Kidney tubule cell (primary cell): ENCODE measurements at places on chromosomes 12 and 14.

GRCh38 chr14:88201851-88202250 is 121.2 kb downstream of the KCNK10 start:
- no peak for DNase-seq

- no peak for DNase-seq
Observed at GRCh38 chr14:96281486-96281885, 25.5 kb downstream of the BDKRB1 start.

- DNase-seq, result no peak
Observed at GRCh38 chr12:58233886-58234285, 292.5 kb downstream of the ATP23 start.

GRCh38 chr12:38666425-38666824 is 239.0 kb downstream of the CPNE8 start:
- DNase-seq, result no peak

- DNase-seq, result no peak
Observed at GRCh38 chr12:63965936-63966605, 121.6 kb downstream of the SRGAP1 start.

GRCh38 chr14:68663385-68664076 is 129.3 kb downstream of the ZFP36L1 start:
- DNase-seq, result no peak

DNA sequence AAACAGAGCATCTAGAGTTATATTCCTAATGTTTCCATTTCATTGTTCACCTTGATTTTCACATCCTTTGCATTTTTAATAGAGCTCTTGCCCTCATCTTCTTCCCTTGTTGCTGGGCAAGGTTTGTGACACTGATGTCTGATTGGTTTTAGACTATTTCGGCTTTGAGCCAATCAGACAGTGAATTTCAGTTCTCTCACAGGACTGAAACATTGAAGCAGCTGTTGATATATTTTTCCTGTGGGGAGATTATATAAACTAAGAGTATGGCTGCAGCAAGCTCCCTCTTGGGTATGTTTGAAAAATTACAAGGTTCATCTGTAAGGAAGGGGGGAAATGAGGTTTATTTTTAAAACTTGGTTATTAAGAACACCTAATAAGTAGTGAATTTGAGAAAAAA is 51.2 kb downstream of the ATF7IP start:
- DNase-seq, result peak; percentile 53

DNA sequence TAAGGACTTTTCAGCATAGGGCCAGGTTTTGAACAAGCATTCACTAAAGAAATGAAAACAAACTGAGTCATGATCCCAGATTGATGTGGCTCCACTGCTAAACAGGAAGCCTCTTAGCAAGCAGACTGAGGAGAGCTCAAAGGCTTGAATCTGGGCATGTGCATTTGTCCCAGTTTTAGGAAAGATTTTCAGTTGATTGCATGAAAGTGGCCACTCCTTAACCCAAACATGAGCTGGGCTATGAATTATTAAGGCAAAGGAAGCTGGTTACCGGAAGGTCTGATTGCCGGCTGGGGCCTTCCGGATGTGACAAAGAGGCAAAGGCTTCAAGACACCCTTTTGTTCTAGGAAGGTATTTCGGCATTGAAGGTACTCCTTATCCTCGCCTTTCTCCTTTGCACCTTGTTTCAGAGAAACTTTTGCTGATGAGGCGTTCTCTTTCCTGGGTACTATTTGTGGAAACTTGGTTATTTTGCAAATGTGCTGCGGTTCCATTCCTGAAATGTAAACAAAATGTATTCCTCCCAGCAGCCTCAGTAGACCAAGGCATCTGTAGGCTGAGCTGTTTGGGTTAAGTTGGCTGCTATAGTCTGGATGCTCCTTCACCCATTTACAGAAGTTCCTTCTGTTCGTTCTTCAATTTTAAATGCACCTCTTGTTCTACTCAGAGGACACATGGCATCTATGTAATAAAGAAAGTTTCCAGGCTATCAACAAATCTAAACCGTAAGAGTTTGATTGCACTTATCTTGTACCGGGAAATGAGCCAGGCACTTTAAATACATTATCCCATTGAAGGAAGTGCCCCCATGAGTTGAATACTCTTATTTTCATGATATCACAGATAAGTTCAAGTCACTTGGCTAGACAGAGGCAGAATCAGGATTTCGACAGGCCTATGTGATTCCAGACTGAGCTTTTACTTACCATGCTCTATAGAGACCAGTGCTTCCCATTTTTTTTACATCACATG is 115.6 kb upstream of the METAP2 start:
- no peak for DNase-seq

GRCh38 chr14:95903616-95904107 is 27.0 kb downstream of the TUNAR start:
- no peak for DNase-seq

DNA sequence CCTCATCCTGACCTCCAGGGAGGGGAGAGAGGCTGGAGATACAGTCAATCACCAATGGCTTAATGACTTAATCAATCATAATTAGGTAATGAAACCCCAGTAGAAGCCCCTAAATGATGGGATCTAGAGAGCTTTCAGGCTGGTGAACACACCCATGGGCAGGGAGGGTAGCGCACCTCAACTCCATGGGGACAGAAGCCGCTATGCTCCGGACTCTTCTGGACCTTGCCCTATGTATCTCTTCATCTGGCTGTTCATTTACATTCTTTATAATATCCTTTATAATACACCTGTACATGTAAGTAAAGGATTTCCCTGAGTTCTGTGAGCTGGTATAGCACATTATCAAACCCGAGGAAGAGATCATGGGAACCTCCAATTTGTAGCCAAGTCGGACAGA is 205.9 kb downstream of the STXBP6 start:
- no peak for DNase-seq

DNA sequence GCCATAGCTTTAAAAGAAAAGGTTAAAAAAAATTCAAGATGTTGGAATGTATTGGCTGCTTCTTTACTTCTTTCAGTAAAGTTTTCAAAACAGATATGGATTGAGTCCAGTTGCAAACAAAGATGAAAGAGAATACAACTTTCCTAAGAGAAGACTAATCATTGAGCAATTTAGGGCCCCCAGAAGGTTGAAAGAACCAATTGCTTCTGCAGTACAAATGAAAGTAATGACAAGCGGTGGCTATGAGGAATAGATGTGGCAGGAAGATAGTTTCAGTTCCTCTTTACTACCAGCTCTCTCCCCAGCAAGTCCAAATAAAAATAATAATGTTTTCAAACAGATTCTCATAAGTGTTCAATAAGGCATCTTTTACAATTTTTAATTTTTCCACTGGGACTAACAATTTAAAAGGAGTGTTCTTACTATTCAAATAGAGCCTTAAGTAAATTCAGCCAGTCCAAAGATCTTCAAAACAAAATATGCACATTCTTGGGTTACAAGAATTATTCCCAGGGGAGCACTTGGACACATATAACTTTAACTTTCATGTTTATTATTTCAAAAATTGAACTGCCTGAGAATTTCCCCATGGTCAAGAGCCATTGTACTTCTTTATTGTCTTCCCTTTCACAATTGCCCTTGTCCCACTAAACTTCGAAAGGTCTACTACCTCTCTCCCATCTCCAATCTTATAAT is 62.3 kb upstream of the PPP1R12A start:
- no peak for DNase-seq

DNA sequence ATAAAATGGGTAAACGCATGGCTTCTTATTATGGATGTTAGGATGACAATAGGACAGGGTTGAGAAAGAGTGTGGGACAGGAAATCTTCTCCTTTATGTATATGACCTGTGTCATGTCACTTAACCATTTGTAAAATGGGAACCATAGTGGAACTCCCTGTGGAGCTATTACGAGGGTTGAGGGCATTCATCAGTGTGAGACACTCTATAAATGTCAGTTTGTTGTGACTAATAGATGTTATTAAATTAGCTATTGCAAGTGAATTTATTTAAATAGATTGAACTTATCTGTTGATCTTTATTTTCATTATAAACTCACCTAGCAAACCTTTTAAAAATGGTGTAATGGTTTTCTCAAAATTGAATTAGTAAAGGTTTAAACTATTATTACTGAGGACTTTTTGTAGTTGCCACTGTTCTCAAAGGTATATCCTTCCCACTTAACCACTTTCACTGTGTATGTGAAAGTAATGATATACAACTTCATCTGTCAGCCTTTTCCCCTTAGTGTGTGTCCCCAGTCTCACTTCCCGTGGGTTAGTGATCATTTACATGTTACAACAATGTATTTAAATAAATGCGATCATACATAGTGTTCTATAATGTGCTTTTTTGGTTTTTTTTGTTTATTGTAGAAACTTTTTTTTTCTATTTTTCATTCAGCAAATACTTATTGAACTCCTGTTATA is 17.1 kb downstream of the HELB start:
- no peak for DNase-seq

GRCh38 chr12:9381619-9382018 is 173.4 kb upstream of the PZP start:
- no peak for DNase-seq

DNA sequence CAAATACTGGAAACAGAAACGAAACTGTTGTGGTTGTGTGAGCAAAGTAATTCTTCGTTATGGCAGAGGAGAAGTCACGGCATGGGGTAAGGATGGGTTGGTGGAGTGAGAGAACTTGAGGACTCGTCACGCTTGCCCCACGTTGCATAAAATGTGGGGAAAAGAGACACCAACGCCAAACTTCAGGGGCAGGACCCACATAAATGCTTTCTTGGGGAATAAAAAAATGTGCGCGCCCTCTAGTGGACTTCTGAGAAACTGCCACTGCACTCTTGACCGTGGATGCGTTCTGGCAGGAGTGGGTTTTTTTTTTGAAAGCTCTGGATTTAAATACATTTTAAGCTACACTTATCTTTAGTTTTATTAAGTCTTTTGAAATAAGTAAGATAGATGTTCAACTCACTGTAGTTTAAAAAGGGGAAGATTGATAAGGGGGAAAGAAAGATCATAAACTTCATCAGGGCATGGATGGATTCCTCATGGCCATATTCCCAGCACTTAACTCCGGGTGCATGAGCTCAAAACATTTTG is 4.1 kb upstream of the IGF1 start:
- peak; percentile 54 for DNase-seq

DNA sequence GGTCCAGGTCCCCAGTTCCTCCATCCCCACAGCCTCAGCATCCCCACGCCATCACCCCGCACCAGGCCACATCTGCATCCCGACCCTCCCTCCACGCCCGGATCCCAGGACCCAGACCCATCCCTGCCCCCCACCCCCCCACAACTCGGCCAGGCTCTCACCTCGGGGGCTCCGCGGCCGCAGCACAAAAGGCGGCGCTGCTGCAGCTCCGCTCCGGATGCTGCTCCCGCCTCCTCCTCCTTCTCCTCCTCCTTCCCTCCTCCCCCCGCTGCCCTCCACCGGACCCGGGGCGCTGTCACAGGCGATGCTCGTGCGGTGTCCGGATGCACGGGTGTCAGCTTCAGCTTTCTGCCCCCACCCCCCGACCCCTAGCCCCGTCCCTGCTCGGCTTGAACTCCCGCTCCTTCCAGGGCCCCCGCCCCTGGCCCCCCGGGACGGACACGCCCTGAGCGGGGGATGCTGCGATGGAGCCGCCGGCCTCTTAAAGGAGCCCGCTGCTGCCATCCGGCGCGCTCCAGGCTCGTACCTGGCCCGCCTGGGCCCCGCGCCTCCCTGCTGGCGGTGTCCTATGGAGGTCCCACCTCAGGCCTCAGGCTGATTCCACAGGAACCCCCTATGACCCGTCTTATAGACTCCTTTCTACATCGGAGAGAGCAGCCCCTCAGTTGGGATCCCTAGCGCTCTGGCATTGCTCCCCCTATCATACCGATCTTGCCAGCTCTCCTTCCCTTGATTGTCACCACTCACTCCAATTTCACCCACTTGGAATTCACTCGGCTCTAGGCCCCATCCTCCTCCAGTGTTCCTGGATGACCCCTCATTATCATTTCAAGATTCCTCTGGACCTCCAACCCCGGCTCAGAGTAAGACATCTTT is at the start of gene MAP3K12:
Gene MAP3K12 (minus strand): TSS at position 193 of the 876 bp plus-strand sequence. CDS start 12,067 bp downstream, outside the sequence.
- DNase-seq, result peak; percentile 52

DNA sequence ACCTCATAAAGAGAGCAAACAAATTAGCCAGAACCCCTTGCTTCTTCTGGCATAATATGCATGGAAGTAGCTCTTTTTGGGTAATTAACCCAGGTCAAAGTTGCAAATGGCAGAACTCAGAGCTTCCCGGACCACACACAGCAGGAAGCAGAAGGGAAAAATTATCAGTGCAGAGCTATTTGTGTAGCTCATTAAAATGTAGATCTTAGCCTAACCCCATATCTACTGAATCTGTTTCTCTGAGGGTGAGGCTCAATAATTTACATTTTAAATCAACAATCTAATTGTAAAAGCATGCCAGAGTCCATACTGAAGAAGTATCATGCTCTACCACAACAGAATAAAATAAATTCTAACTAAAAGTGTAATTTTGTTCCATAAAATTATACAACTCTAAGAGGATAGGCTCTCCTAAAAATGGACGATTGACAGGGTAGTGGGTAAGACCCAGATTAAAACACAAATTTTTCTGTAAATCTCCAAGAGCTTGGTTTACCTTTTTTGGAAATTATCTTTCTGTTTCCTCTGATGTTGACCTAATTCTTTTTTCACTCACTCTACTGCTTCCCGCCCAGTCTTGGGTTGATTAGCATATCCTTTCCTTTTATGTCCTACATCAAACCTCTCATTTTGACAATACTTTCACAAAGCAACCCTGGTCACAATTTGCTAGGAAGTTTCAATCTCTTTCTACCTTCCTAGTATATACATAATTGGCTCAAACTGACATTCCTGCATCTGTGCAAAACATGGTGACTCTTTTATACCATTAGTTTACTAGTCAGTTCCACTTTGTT is 213.3 kb upstream of the SLC16A7 start:
- DNase-seq, result no peak

DNA sequence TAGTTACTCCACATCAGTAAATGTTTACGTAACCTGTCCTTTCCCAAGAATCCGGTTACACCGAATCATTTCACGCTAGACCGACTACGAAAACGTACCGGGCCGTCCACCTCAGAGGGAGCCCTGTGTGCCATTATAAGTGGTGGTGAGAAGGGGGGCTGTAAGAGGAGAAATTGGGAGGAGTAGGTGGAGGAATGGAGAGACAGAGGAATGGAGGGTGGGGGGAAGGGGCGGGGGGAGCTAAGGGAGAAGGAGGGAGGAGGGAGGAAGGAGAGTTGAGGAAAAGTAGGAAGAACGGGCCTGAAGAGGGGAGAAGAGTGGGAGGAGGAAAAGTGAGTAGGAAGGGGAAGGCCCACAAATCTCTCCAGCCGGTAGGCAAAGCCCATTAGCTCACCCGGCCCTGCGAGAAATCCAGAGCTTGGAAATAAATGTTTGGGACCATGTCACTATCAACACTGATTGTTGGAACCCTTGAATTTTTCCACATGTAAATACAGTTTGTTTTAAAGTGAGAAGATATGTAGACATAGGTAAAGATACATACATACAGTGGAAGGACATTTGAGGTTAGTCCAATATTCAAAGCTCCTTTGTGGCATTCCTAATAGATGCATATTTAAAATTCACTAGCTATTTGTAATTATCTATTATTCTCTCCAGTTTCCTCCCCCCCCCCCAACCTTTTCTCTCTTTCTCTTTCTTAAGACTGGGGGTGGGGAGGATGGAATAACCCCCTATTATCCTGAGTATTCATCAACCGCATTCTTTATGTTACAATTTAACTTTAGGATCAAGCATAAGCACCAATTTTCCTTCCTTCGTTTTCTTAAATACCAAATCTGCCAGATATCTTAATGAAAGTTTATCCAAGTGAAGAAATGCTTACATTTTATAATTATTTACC is 2.1 kb upstream of the FOXG1 start:
- no peak for DNase-seq
